ENCODE measurements at places on chromosomes 7 and 10.

DNA sequence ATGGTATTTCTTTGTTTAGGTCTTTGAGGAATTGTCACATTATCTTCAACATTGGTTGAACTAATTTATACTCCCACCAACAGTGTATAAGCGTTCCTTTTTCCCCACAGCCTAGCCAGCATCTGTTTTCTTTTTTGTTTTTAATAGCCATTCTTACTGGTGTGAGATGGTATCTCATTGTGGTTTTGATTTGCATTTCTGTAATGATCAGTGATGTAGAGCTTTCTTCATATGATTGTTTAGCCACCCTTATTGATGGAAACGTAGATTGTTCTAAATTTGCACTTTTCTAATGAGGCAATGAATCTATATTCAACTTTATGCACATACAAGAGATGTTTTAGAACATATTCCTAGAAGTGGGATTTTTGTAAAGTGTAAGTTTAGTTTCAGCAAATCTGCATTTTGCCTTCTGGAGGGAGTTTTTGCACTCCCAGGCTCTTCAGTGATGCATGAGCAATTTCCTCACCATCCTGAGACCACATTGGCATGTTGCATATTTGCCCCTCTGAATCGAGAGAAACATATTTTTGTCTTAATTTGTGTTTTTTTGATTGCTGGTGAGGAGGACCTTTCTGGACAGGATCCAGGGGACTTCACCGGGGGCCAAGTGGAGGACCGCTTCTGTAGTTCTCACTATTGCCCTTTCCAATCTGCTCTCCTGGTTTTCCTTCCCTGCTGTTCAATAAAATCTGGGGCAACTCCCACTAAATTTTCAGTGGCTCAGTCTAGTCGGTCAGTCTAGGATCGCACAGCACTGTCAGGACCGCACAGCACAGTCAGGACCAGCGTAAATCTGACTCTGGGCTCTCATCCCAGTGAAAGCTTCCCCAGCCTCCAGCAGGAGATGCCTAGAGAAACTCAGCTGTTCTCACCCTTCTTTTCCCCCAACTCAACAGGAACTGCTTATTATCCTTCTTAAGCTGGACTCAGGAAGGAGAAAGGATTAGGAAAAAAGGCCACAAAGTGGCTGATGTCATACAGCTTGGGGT, 157.0 kb downstream of the PTPN20 start:
- H3K27ac ChIP-seq: no peak overlapping the region
- no peaks in the 10 kb centered on the region for H3K4me1 ChIP-seq
- H3K4me3 ChIP-seq: no peak overlapping the region
- DNase-seq: no peak

- H3K4me3 ChIP-seq: no peak overlapping the region
- H3K27ac ChIP-seq: no peak overlapping the region
- H3K36me3 ChIP-seq: no peaks in the 10 kb centered on the region
- no peak for DNase-seq
- no peaks in the 10 kb centered on the region for H3K27me3 ChIP-seq
- no peaks in the 10 kb centered on the region for H3K4me1 ChIP-seq
Observed at GRCh38 chr10:69650589-69651261, 20.7 kb downstream of the FAM241B start.

DNA sequence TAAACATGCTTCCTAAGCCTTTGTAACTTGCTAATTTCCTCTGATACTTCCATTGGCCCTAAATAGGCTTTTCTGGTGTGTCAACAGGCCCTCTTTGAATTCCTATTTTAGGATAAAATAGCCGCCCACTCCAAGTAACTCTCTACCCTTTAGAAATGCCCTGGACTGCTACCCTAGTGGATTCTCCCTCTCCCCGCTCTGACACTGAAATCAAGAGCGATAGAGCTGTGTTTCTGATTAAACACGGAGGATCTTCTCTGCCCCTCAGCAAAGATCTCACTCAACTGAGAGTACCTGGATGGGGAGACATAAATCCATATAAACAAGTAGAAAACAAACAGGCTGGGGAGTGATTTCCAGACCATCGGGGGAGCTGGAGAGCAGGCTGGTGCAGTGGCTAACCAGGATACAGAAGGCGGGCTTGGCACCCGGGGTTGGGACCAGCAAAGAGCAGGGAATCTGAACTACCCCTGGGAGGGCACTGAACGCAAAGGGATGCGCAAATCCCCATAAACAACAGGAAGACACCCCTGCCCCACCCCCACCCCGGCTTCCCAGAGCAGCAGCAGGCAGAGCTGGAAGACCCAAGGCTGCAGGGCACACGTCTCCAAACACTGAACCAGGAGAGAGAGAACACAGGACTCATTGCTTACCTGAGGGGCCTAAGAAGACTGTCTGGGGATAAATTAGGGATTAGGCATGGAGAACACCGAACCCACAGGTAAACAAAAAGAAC, 2.5 kb downstream of the ASB13 start:
- H3K4me3 ChIP-seq: no peak overlapping the region
- no peak for DNase-seq
- no peaks in the 10 kb centered on the region for H3K36me3 ChIP-seq
- H3K27me3 ChIP-seq: no peaks in the 10 kb centered on the region
- H3K4me1 ChIP-seq: peaks cover 17% of the 10 kb centered on the region

DNA sequence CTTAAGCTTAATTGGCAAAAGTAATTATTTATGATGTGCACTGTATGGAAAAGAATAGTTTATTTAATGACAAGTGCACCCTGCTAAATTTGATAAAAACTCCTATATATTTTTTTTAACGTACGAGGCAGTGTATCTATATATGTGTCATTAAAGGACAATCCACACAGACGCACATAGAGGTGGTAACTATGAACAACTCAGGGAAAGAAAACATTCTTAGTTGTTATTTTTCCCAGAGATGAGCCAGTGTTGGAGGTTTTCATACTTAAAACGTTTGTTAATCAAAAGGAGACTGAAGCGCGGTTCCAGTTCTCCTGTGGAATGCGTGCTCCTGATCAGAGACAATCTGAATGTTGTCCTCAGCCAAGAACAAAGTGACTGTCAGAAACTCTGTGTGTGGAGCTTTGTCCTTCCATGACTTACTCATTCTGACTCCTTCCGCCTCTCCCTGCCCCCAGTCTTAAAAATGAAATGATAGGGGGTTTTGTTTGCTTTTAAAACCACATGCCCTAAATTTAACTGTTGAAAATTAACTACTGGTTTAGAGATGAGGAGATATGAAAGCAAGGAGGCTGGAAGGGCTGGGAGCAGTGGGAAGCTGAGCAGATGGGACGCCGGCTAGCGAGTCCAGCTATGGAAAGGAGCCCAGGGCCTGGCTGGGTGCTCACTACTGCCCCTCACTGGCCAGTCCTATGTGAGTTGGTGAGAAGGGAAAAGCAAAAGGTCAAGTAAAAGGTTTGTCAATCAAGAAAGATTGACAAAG, 99.6 kb downstream of the SVIL start:
- H3K36me3 ChIP-seq: peaks cover 19% of the 10 kb centered on the region
- peaks cover 3% of the 10 kb centered on the region for H3K4me1 ChIP-seq
- H3K4me3 ChIP-seq: peak overlapping the region; percentile 3
- no peaks in the 10 kb centered on the region for H3K27me3 ChIP-seq

GRCh38 chr7:27237735-27238334, 4.8 kb upstream of the EVX1 start:
- no peak overlapping the region for H3K27ac ChIP-seq
- peaks cover 24% of the 10 kb centered on the region for H3K27me3 ChIP-seq
- peaks cover 13% of the 10 kb centered on the region for H3K4me1 ChIP-seq

DNA sequence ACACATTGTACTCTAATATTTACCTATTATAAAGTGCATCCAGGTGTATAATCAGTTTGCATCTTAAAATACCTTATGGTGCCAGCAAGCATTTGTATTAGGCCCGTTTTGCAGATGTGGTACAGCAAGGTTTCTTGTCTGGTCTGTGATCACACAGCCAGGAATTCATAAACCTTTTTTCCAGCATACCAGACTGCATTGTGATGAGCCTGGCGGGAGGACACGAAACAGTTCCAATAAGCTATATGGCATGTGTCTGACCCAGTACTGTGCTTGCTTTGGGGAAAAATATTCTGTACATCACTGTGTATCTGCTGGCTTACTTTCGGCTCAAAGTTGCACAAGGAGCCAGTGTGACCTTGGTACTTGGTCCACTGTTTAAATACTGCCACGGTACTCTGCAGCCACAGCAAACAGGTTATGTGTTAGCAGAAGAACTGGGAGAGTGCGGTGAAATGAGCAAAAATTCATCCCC, 36.3 kb downstream of the CHN2 start:
- no peaks in the 10 kb centered on the region for H3K27me3 ChIP-seq
- no peak overlapping the region for H3K27ac ChIP-seq
- no peaks in the 10 kb centered on the region for H3K4me1 ChIP-seq
- H3K4me3 ChIP-seq: no peak overlapping the region

DNA sequence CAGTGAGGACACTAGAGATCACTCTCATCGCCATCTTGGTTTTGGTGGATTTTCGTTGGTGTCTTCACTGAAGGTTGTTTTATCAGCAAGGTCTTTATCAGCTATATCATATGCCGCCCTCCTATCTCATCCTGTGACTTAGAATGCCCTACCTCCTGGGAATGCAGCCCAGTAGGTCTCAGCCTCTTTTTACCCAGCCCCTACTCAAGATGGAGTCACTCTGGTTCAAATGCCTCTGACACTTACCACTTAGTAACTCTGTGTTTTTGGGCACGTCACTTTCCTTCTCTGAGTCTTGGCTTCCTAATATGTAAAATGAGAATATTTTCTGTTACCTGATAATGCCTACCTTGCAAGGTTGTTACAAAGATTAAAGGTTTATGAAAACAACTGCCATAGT, 37.7 kb downstream of the AGK start:
- DNase-seq: no peak
- H3K36me3 ChIP-seq: no peaks in the 10 kb centered on the region
- H3K4me1 ChIP-seq: no peaks in the 10 kb centered on the region
- H3K27me3 ChIP-seq: no peaks in the 10 kb centered on the region
- H3K27ac ChIP-seq: no peak overlapping the region
- no peak overlapping the region for H3K4me3 ChIP-seq

DNA sequence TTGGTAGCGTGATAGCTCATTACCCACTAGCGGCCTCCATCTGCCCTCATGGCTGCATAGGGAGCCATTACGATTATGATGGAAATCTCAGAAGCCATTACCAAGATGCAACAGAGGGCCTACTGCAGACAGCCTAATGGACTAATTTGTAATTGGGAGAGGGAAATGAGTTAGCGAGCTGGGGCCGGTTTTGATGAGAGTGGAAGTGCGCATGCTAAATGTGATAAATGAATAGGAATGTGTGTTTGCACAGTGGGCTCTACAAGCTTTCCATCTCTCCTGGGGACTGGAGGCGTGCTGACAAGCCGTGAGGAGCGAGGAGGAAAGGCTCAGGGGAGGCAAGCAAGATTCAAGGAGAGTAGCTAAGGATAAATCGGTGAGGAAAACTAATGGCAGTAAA, 644.5 kb upstream of the GALNT17 start:
- no peak overlapping the region for H3K27ac ChIP-seq
- no peak overlapping the region for H3K4me3 ChIP-seq
- no peaks in the 10 kb centered on the region for H3K27me3 ChIP-seq
- no peak for DNase-seq

DNA sequence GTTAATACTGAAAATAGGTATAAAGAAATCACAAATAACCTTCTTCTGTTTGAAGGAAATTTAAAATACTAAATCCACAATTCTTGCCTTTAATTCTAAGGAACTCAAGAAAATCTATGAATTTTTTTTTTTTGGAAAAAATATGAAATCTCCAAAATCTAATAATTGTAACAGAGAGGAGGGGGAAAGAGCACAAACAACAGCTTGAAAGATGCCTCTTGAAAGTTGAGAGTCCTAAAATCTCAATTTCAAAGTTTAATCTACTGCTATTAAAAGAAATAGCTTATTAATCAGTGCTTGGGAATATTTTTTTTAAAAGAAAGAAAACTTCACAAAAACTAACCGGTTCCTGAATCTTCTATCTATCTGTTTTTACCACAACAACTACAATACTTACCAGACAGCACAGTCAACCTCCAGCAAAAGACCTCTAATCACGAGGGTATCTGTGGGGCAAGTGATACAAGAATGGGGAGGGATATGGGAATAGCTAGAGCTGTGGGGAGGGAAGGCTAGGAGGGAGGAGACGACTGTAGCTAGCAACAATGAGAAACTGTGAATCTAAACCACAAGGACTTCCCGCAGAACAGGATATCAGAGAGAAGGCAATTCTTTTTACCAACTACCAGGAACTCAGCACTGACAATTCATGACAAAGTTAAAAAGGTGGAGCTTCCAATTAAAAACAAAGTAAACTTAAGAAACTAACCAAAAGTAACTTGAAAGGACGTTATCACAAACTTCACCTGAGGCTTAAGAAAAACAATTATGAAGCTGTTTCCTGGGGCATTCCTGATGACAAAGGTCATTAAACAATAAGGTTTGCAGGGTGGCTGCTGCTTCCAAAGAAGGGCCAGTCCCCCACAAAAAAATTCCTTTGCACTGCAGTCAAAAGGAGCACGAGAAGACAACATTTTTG, at the start of gene USP54:
USP54 (minus strand) TSS at position 462 of the 919 bp plus-strand sequence. CDS start 15,684 bp downstream, outside the sequence.
- H3K4me1 ChIP-seq: peaks cover 13% of the 10 kb centered on the region
- no peak for DNase-seq
- no peaks in the 10 kb centered on the region for H3K27me3 ChIP-seq
- no peaks in the 10 kb centered on the region for H3K36me3 ChIP-seq

DNA sequence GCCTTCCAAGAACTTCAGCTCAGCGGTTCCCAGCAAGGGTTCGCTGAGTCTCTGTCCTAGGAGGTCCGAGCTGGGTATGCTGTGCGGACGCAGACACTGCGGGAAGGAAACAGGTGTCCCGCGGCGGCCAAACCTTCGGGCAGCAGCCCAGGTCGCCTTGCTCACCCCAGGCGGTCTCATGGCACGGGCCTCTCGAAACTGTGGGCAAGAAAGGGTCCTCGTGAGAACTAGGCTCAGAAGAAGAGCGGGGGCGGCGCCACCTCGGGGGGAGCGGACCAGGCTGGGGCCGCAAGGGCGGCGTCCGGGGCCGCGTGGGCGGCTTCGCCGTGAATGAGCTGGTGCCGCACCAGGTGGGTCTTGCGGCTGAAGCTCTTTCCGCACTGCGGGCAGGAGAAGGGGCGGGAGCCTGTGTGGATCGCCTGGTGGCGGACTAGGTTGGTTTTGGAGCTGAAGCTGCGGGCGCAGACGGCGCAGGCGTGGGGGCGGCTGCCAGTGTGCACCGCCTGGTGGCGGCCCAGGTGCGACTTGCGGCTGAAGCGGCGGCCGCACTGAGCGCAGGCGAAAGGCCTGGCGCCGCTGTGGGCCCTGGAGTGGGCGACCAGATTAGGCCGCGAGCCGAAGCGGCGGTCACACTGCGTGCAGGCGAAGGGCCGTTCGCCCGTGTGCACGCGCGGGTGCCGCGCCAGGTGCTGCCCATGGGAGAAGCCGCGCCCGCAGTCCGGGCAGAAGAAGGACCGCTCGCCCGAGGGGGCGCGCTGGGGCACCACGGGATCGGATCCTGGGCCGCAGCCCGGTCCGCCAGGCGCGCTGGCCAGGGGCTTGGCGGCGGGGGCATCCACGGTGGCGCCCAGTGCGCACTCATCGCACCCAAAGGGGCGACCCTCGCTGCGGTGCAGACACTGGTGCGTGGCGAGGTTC, 8.6 kb downstream of the ZNF467 start:
- H3K27me3 ChIP-seq: no peaks in the 10 kb centered on the region
- no peak overlapping the region for H3K27ac ChIP-seq
- DNase-seq: no peak
- no peaks in the 10 kb centered on the region for H3K36me3 ChIP-seq
- H3K4me1 ChIP-seq: peaks cover 4% of the 10 kb centered on the region

Data from ascending aorta (tissue), 2 donors.